ENCODE measurements at places on chromosomes 13 and 19.

- DNase-seq: no peak
These were observed 25.1 kb downstream of the TMEM255B start for GRCh38 chr13:113783966-113784644.

GRCh38 chr13:51148952-51149573, 38.0 kb upstream of the C13orf42 start:
- no peak for DNase-seq

GRCh38 chr19:1285737-1286360, at the start of gene EFNA2:
Gene EFNA2, plus strand, starts transcription at chr19:1285873. Its CDS starts 296 bp downstream, at chr19:1286169.
- DNase-seq: no peak

- no peak for DNase-seq
These were observed 50.7 kb upstream of the PNMA8B start for GRCh38 chr19:46546194-46546896.

- DNase-seq: no peak
These were observed 119.1 kb downstream of the KLF12 start for GRCh38 chr13:74015137-74015536.

DNA sequence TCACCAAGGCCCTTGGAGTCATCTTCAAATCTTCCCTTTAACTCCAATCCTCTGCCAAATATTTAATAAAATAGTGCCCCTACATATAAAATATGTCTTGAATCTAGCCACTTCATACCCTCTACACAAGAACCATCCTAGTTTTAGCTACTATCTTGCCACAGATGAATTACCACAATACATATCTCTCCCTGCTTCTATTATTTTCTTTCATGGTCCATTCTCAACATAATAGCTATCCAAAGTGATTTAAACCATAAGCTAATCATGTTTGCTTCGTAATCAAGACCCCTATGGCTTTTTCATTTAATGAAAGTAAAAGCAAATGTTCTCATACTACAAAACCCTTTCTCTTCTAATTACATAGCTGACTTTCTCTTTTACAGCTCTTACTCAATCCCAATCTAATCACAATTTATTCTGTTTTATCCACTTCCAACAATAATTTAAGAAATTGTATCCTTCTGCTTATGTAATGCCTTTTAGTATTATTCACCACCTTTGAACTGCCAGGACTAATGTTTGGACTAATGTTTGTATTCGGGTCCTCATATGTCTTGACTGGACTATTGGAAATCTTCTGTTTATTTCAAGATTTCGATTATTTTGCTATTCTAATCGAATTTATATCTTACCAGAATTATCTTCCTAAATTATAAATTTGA, 412.0 kb downstream of the SLITRK1 start:
- DNase-seq: no peak

All from activated naive CD4-positive, alpha-beta T cell treated with anti-CD3 and anti-CD28 coated beads, Interleukin-2, amount 50 U/mL, for 72 hours (primary cell).